ENCODE measurements at places on chromosomes 16 and 17.
A peak's percentile ranks its signal among the peaks of the same experiment; 100 is the strongest.

DNA sequence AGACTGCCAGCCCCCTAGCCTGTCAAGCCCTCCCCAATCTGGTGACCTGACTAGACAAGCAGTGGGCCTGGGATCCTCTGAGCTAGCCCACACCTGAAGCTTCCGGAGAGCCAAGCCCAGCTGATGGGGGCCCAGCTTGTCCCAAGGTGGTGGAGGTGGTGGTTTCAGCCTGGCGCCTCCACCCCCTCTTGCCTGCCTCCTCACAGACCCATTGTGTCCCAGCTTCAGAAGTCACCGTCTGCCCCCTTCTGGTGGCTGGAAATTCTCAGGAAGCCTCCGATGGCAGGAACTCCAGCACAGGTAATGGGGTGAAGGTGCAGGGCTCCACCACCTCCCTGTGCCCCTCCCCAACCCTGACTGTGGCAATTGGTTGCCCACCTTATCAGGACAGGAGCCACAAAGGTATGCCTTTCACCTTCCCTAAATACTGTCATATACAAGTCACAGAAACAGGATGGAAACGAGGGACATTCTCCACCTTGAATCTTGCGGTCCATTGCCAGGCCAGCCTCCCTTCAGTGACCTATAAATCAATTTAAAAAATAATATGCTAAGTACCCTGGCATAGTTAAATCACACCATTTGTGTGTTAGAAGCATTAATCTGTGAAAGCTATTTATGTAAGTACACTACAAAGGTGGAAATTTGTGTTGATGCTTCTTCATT lies 66.0 kb upstream of the ZNF423 start:
- no peak for DNase-seq

DNA sequence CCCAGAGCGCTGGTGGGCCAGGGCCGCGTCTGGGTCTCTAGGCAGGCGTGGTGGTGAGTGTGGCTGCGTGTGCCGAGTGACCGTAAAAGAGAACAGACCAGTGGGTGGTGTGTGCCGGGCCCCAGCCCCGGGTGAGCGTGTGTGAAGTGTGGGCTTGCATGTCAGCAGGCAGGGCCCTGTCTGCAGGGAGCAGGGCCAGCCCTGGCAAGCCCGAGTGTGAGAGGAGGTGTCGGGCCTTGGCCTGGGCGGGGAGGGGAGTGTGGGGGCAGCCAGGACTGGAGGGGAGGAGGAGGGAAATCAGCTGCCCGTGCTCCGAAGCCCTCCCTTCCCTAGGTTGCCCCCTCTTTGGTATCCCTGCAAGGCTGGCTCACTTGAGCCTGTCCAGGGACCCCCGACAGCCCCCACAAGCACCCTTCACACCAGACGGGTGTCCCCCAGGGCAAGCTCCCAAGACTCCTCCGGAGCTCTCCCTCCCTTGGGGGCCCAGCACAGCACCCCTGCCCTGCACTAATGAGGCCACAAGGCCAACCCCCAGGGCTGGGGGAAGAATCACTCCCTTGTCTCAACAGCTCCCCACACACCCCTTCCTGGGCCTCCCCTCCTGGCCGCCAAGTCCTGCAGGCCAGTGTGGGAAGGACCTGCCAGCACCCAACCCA lies 1.9 kb downstream of the USH1G start:
- no peak for DNase-seq

DNA sequence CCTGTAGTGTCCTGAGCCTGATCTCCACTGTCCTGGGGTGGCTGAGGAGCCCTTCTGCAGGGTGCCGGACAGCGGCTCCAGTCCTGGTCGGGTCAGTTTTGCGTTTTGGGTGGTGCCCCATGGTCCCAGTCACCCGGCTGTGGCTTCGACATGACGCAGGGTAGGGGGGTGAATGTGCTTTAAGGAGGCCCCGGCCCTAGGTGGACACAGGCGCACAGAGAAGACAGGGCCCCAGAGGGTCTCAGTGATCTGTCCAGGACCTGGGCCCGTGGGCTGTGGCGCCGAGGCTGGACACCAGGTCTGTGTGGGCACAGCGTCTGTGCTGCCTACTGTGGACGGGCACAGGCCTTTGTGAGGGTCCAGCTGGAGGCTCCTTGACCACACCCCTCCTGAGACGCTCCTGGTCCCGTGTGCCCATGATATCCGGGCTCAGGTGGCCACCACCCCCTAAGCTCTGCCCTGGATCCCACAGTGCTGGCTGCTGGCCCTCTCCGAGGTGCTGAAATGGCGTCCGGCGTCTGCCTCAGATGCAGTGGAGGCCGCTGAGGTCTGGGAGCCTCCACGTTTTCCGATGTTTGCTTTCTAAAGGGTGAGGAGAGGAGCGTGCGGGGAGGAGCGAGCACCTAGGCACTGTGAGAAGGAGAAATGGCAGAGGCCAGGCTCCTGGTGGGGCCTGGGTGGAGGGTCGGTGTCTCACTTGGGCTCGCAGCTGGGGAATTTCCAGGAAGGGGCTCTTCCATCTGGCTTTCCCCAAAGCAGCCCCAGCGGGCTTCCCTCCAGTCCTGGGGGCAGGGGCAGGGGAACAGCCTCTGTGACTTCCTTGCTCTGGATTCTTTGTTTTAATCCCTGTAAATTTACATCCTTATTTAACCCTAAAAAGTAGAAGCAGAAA lies 56.1 kb upstream of the ACSF3 start:
- DNase-seq = no peak

DNA sequence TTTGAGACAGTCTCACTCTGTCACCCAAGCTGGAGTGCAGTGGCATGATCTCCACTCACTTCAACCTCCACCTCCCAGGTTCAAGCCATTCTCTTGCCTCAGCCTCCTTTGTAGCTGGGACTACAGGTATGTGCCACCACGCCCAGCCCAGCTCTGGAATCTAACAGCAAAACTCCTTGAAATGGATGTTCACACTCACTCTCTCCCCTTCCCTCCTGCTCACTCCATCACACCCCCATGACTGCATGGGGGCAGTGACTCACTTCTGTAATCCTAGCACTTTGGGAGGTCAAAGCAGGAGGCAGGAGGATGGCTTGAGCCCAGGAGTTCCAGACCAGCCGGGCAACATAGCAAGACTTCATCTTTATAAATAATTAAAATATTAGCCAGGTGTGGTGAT lies 11.1 kb upstream of the TFAP4 start:
- DNase-seq = no peak

DNA sequence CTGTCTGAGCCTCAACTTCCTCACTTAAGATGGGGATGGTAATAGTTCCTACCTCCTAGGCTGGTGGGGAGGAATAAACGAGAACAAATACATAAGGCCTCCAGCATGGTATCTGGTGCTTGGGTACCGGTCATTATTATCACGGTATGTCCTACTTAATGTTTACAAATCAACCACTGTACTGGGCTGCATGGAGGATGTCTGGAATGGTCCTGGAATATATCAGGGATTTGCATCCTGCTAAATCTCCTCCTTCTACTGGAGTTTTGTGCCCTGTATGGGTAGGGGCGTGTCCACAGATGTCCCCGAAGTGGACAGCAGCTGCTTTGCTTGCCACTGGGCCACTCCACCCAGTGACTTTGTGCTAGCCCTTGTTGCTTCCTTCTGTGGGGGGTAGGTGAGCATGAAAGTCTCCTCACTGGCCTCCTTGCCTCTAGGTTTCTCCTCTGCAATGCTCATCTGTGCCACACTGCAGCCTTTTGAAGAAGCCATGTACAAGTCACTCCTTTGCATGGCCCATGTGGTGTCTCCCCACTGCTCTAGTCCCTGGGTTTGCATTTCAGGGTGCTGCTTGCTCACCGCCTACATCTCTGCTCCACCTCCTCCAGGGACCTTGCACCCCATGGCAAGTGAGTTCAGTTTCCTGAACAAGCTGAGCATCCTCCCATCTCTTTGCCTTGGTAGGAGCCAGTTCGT lies 2.2 kb upstream of the CMIP start:
- DNase-seq = no peak

- DNase-seq = no peak
Measured at GRCh38 chr16:87160701-87161337, 156.4 kb downstream of the C16orf95 start.

DNA sequence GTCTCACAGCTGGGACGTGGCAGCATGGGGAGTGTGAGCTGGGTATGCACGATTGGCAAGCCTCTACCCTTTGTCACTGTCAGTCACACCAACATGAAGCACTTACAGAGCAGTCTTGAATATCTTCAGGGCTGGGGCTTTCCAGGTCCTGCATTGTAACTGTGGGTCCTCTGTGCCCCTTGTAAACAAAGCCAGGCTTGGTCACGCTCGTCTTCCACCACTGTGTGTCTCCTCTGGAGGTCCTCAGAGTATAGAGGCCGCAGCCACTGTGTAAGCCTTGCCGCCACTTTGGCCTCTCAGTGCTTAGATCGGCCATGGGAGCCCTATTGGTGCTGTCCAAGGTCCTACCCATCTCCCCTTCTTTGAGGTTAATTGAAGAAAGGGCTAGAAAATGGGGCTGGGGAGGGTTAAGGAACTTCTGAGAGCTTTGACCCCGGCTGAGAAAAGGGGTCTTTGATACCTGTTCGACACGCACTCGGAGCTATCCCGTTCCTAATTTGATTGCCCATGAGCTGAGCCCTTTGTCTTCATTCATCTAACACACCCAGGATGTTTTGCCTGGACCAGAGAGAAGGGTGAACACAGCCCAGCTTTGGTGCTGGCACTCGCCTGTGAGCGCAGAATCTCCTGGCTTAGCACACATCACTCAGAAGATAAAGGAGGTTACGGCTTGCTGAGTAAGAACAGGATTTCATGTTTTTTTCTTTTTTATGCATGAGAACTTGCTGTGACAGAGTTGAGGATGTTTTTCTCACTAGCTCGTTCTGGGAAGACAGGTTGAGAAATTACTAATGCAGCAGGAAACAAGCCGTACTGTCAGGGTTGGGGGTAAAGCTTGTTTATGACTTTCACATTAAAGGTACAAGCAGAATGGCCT lies 267.9 kb downstream of the CPPED1 start:
- DNase-seq = peak; percentile 61

GRCh38 chr16:53743149-53743566 lies 39.2 kb downstream of the FTO start:
- DNase-seq = no peak

- no peak for DNase-seq
Measured at GRCh38 chr16:78323315-78323714, 223.9 kb downstream of the WWOX start.

GRCh38 chr16:11194913-11195312 lies 61.1 kb downstream of the SOCS1 start:
- no peak for DNase-seq

- DNase-seq = no peak
Measured at GRCh38 chr16:75461575-75461974, 2.9 kb downstream of the TMEM170A start.
